ENCODE measurements at places on chromosomes 4 and X.

DNA sequence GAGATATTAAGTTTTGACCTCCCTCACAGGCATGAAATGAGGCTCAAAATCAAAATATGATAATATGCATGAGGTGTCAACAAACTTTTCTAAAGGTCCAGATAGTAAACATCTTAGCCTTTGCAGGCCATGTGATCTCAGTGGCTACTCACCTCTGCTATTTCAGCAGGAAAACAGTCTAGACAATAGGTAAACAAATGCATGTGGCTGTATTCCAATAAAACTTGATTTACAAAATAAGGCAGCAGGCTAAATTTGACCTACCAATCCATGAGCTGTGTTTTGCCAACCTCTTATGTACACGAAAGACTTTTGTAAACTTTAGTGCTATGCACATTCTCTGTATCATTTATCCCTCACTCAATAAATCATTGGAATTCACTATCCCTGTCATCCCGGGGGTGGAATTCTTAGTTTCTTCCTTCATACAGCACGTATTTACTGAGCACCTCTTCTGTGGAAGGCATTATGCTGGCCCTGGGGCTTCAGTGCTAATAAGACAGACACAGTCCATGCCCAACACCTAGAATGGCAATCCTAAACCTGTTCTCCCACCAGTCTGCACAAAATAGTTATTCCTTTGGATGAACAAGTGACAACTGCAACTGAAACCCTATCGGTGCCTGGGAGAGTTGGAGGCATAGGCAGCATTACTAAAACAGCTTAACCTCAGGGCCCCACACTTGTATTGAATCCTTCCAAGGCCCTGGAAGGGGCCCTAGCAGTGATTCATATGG is 19.9 kb downstream of the MAGEB17 start:
- no peak for DNase-seq

DNA sequence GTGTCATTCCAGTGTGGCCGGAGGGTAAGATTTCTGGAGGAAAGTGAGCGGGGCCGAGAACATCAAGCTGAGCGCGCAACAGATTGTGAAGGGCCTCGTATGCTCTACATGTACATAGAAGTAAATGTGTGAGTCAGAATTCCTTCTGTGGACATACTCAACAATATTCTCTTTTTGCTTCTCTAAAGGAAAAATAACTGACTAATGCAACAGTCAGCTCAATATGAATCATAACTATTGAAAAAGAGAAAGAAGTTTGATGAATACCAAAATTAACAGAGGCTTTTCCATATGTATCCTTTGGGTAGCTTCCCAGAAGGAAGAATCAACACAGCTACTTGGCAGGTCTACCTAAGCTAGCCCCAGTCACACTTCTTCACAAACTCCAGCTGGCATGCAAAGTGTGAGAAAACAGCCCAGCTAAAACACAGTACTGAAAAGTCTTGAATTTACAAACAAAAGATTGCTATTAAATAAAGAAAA is 87.5 kb upstream of the ZFP42 start:
- no peak for DNase-seq

DNA sequence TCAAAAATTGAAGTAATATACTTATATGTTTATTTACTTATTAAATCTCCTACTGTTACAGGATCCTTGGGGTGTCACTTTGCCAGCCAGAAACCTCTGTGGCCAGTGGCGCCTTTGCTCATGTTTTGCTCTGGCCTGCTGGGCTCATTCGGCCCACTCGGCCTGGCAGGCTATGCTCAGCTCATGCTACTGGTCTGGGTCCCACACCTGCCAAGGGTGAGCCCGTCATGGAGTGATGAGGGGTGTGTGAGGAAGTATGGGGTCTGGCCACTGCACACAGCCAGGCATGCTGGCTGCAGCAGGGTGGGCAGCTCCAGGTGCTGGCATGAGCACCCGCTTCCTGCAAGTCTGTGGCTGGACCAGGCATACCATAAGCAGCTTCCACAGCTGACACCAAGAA is 25.1 kb downstream of the ADH7 start:
- no peak for DNase-seq

- DNase-seq = no peak
These were observed 20.3 kb downstream of the RGS12 start for GRCh38 chr4:3313139-3313538.

- no peak for DNase-seq
These were observed 198.8 kb downstream of the RAB28 start for GRCh38 chr4:13285336-13285735.

- DNase-seq = no peak
These were observed 58.0 kb upstream of the XIAP start for GRCh38 chrX:123801901-123802300.

GRCh38 chr4:81214144-81214880 is 710 bp downstream of the PRKG2 start:
- DNase-seq = peak; percentile 59

Data from iPS-NIHi11 (cell line).